Activated T-cell treated with anti-CD3 and anti-CD28 coated beads, Interleukin-2, amount 50 U/mL, for 72 hours (primary cell): ENCODE measurements at places on chromosomes 4 and X. TPM values are rescaled to one million over a fixed set of nuclear protein-coding genes. Genes with fewer than 3 reads are reported as not detected.
A peak's percentile ranks its signal among the peaks of the same experiment; 100 is the strongest.

- peak; percentile 70 for DNase-seq
Measured at GRCh38 chr4:113394730-113395530, 345.5 kb downstream of the ANK2 start.

GRCh38 chrX:53440621-53441517 lies 6.7 kb upstream of the HSD17B10 start:
- DNase-seq, result peak; percentile 46

GRCh38 chrX:136523770-136524169 lies 8.2 kb upstream of the VGLL1 start:
- no peak for DNase-seq

GRCh38 chrX:24235084-24235710 lies 78.7 kb downstream of the SUPT20HL2 start:
- DNase-seq, result no peak

- DNase-seq, result no peak
Measured at GRCh38 chrX:74246524-74246923, 57.5 kb upstream of the ZCCHC13 start.

GRCh38 chr4:62410371-62411003 lies 1210.4 kb downstream of the ADGRL3 start:
- DNase-seq, result no peak

- no peak for DNase-seq
Measured at GRCh38 chrX:47814851-47815250, 21.9 kb upstream of the ZNF81 start.

EVC2 gene
- 2.2 TPM for total RNA-seq

SH2D1A gene
- 47.1 TPM for total RNA-seq

PCYT1B gene
- total RNA-seq, result 0.07 TPM

VCX3A gene
- not detected for total RNA-seq

CSN2 gene
- total RNA-seq, result not detected
